ENCODE measurements at places on chromosomes 3 and 15. TPM values are rescaled to one million over a fixed set of nuclear protein-coding genes. Genes with fewer than 3 reads are reported as not detected.

AGTR1 gene
- 2.1 TPM for total RNA-seq

PTPRG gene
- total RNA-seq, result 51.5 TPM

STXBP5L gene
- total RNA-seq, result not detected

SEMA3F gene
- total RNA-seq, result 11.8 TPM

AMIGO3 gene
- total RNA-seq, result not detected

TMEM40 gene
- total RNA-seq, result 2.4 TPM

GATM gene
- total RNA-seq, result not detected

DNA sequence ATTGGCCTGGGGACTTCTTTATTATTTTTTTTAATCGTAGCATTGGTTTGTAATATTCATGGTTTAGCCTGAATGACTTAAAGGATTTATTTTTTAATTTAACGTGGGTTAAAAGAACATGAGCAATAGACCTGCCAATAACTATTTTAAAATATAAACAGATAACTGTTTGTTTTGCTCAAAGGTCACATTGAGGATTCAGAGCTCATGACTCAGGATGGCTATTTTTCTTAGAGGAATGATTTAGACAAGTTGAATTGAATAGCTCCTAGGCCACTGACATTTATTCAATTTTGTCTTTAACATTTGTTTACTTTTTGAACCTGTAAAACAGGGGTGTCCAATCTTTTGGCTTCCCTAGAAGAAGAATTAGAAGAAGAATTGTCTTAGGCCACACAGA is 68.5 kb downstream of the ITPR1 start:
- H3K4me1 ChIP-seq, result peaks cover 1% of the 10 kb centered on the region
- DNase-seq, result no peak
- no peak overlapping the region for H3K4me3 ChIP-seq
- no peak overlapping the region for H3K27ac ChIP-seq
- H3K27me3 ChIP-seq, result no peaks in the 10 kb centered on the region

GRCh38 chr15:98120561-98120960 is 160.1 kb downstream of the ARRDC4 start:
- no peaks in the 10 kb centered on the region for H3K27me3 ChIP-seq
- H3K36me3 ChIP-seq, result no peaks in the 10 kb centered on the region
- peaks cover 47% of the 10 kb centered on the region for H3K4me1 ChIP-seq
- DNase-seq, result no peak
- H3K27ac ChIP-seq, result peak overlapping the region; percentile 11
- H3K4me3 ChIP-seq, result no peak overlapping the region

DNA sequence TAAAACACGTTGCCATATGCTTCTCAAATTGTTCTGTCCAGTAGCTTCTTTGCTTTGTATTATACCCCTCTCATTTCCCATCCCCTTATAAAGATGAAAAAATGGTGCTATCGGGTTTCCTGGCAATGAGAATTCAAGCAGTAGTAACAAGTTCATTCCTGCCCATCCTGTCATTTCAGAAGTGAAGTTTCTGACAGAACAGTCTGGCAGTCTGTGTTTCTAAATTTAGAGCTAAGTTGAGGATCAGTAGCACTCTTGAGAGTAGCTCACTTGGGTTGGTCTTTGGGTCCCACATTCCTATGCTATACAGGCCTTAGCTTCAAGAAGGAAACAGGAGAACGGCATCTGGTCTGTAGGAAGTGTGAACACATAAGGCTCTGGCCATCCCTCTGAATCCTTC is 134.6 kb downstream of the GHSR start:
- DNase-seq, result no peak
- peaks cover 70% of the 10 kb centered on the region for H3K36me3 ChIP-seq
- H3K4me3 ChIP-seq, result no peak overlapping the region
- no peaks in the 10 kb centered on the region for H3K27me3 ChIP-seq

DNA sequence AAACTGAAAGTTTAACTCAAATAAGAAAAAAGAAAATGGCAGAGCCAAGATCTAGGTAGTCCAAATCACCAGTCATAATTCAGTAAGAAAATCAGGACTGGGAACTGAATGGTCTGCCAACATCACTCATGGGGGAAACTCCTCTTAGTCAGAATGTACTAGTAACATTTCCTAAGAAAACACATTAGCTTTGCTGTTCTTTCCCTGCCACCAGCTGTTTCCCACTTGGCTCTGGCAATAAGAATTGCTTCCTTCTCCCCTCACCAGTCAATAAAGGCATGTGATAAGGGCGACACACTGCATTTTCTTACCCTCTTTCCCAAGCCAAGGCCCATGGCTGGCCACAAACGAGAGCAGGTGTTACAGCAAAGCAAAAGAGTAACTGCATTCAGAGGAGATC is 46.1 kb downstream of the PIK3R4 start:
- no peaks in the 10 kb centered on the region for H3K27me3 ChIP-seq
- DNase-seq, result no peak
- no peaks in the 10 kb centered on the region for H3K4me1 ChIP-seq
- H3K27ac ChIP-seq, result no peak overlapping the region
- no peak overlapping the region for H3K4me3 ChIP-seq

- no peaks in the 10 kb centered on the region for H3K4me1 ChIP-seq
- H3K27ac ChIP-seq, result no peak overlapping the region
- H3K27me3 ChIP-seq, result no peaks in the 10 kb centered on the region
These were observed 8.1 kb downstream of the GFM1 start for GRCh38 chr3:158652463-158652862.

DNA sequence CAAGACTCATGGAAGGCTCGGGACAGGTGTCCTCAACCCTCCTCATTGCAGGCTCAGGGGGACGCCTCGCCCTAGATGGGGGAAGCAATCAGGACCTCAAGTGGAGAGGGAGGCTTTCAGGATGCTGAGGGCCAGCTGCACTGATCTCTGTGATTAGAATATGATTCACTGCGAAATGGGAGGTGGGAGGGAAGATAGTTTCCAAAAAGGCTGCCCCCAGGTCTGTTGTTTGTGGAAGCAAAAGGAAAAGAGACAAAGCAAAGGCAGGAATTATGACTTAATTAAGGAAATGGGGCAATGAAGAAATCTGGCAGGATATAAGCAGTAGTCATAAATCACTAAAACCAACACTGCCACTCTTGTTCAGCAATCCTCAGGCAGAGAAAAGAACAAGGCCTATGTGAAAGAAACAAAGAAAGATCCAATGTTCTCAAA is 85.6 kb upstream of the ABHD17C start:
- H3K4me1 ChIP-seq, result peaks cover 45% of the 10 kb centered on the region
- H3K4me3 ChIP-seq, result no peak overlapping the region
- H3K27ac ChIP-seq, result no peak overlapping the region
- no peaks in the 10 kb centered on the region for H3K36me3 ChIP-seq

DNA sequence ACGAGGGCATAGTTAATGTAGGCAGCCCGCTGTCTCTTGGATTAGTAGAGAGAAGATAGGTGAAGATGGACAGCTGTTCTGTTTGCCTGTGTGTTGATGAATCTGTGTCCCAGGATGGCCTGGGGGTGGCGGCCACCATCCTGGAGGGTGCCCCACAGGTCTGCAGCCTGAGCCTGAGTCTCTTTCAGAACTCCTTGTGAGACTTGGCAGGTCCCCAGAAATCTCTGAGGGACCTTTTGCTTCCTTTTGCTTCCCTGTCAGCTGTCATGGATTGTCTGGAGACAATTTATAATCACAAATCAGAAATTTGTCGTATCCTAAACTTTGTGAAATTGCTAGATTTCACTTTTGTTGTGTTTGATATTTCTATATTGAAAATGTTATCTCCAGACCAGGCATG is 17.4 kb downstream of the FAN1 start:
- peak overlapping the region; percentile 80 for H3K27ac ChIP-seq
- no peak overlapping the region for H3K4me3 ChIP-seq
- H3K36me3 ChIP-seq, result peaks cover 41% of the 10 kb centered on the region
- peaks cover 35% of the 10 kb centered on the region for H3K4me1 ChIP-seq
- H3K27me3 ChIP-seq, result no peaks in the 10 kb centered on the region

GRCh38 chr3:115808816-115809215 is 185.5 kb downstream of the GAP43 start:
- no peak overlapping the region for H3K4me3 ChIP-seq
- no peaks in the 10 kb centered on the region for H3K27me3 ChIP-seq
- peaks cover 1% of the 10 kb centered on the region for H3K36me3 ChIP-seq
- DNase-seq, result no peak

DNA sequence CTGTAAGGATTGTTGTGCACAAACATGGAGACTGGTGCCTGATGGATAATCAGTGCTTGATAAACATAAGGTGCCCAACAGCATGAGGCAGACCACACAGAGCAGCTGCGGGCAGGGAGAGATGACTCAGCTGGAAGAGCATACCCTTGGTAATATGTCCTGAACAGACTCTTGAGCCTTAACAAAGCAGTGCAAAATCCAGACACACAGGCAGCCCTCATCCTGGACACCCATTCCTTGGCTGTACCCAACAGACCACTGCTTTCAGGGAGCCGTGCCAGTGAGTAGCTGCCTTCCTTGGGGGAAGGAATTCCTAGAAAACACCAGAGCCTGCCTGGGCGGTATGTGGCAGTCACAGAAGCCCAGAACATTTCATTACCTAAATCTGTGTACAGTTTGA is 156.2 kb downstream of the CLSTN2 start:
- DNase-seq, result no peak
- H3K27me3 ChIP-seq, result no peaks in the 10 kb centered on the region
- H3K4me3 ChIP-seq, result no peak overlapping the region
- H3K27ac ChIP-seq, result peak overlapping the region; percentile 61
- peaks cover 33% of the 10 kb centered on the region for H3K4me1 ChIP-seq
- peaks cover 2% of the 10 kb centered on the region for H3K36me3 ChIP-seq

- H3K4me3 ChIP-seq, result no peak overlapping the region
- no peak for DNase-seq
- H3K4me1 ChIP-seq, result no peaks in the 10 kb centered on the region
- H3K27ac ChIP-seq, result no peak overlapping the region
- H3K27me3 ChIP-seq, result no peaks in the 10 kb centered on the region
These were observed 783.3 kb downstream of the ZPLD1 start for GRCh38 chr3:103218146-103218545.

- H3K36me3 ChIP-seq, result no peaks in the 10 kb centered on the region
- H3K4me1 ChIP-seq, result peaks cover 24% of the 10 kb centered on the region
- H3K4me3 ChIP-seq, result no peak overlapping the region
- H3K27me3 ChIP-seq, result no peaks in the 10 kb centered on the region
- no peak for DNase-seq
These were observed 2.5 kb downstream of the KLHL25 start for GRCh38 chr15:85792102-85792731.

DNA sequence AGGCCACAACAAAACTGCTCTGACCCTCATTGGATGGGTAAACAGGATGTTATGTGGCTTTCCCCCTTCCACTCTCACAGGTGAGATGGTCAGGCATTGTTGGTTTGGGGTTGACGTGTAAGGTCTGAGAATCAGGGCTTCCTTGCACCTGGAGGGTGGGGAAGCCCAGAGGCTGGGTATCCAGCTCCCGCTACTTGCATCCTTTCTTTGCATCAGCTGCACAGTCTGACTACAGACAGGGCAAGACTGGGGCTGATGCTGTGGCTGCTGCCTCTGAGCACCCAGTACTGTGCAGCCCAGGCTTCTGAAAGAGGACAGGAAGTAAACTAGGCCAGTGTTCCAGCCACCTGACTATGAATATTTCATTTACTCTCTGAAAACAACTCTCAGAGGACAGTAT is 58.0 kb upstream of the ATP2B2 start:
- H3K27ac ChIP-seq, result no peak overlapping the region
- no peaks in the 10 kb centered on the region for H3K36me3 ChIP-seq
- H3K27me3 ChIP-seq, result peaks cover 35% of the 10 kb centered on the region
- no peak for DNase-seq
- H3K4me1 ChIP-seq, result no peaks in the 10 kb centered on the region

GRCh38 chr3:15426579-15427118 is 695 bp downstream of the METTL6 start:
- peaks cover 36% of the 10 kb centered on the region for H3K4me1 ChIP-seq
- peak overlapping the region; percentile 94 for H3K4me3 ChIP-seq
- DNase-seq, result no peak
- peaks cover 15% of the 10 kb centered on the region for H3K36me3 ChIP-seq
- peak overlapping the region; percentile 93 for H3K27ac ChIP-seq
- no peaks in the 10 kb centered on the region for H3K27me3 ChIP-seq

All from osteocyte (in vitro differentiated cells).